NCI-H345 (cell line): ENCODE measurements at places on chromosomes 2 and 18.

- no peak for DNase-seq
Observed at GRCh38 chr2:14815201-14815600, 182.7 kb downstream of the LRATD1 start.

GRCh38 chr2:139911160-139911559 is 1131.0 kb upstream of the NXPH2 start:
- no peak for DNase-seq

DNA sequence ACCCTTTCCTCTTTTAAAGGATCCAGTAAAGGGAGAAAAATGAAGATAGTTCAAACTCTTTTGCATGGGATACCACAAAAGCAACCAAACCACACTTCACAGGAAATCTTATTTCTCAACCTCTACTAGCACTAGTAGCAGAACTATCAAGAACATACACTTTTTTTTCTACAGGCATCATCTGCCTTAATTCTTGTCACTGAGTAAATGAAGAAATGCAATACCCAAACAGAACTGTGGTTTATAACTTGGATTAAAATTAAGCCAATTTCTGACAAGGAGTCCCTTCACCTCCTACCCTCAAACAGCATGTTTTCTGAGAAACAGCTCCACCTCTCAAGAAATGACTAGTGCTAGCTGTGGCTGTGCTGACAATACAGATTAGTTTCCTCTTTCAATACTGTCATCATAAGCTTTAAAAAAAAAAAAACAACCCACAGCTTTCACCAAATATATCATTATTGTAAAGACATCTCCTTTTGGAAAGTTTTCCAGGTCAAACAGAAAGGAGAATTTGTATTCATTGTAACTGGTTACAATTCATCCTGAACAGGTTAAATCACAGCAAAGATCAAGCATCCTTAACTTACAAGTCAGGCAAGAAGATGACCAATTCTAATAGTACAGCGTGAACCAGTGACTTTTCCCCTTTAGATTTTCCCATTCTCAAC is 44.4 kb downstream of the PTPN2 start:
- DNase-seq, result no peak

GRCh38 chr2:88857951-88858411 is 166.5 kb downstream of the RPIA start:
- no peak for DNase-seq
